ENCODE measurements at places on chromosomes 7 and 10.

DNA sequence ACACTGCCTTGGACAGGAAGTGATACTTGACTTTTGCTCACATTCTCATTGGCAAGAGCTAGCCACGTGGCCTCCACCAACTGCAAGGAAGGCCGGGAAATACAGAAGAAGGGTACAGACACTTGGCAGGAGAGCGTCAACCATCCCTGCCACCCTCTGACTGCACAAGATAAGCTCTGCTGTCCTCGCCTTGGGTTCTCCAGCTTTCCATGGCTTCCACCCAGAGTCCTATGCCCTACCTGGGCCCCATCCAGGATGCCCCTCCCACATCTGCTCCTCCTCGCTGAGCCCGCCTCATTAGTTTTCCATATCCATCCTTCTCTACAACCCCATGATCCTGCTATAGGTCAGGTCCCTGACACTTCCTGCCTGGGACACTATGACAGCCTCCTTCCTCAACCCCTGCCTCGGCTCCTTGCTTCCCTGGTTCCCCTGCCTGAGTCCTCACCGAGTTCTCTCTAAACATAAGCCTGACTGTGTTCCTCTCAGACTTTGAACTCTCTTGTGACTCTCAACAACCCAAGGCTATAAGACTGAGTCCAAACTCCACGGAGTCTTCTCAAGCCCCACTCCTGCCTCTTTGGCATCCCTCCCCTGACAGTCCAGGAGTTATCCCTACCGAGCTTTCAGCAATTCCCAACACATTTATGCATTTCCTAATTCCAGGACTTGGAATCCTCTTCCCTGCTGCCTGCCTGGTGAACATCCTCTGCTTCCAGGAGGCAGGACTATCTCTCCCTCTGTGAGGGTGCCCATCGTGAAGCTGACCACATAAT lies 23.2 kb upstream of the GDF10 start:
- no peak for DNase-seq

DNA sequence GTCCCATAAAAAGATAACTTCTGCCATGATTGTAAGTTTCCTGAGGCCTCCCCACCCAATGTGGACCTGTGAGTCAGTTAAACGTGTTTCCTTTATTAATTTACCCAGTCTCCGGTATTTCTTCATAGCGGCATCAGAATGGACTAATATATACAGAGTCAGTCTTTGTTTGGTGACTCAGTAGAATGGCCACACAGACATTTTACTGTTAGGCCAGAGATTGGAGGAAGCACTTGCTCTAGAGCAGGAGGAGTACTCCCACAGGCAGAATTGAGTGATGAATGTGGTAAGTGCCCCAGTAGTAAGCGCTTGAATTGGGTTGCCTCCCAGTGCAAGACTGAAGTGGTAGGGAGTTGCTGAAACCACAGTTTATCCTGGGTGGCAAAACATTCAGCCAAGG lies 149.5 kb upstream of the SMIM30 start:
- DNase-seq = no peak

GRCh38 chr7:50552921-50553320 lies 12.3 kb downstream of the DDC start:
- peak; percentile 71 for DNase-seq

GRCh38 chr7:129785685-129786514 lies 166.9 kb downstream of the UBE2H start:
- peak; percentile 65 for DNase-seq

DNA sequence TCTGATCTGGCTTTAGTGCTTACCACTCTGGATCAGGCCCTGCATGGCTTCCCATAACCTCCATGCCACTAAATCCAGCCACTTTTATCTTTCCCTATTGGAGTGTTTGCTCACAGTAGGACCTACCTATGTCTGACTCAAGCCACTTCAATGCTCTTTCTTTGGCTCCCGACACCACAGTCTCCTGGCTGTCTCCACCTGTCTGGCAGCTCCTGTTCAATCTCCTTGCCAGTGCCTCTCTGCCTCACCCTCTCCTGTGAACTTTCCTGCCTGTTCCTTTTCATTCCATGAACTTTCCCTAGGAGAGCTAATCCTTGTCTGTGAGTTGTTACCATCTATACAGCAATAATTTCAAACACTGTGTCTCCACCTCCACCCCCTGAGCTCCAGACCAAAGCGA lies 82.6 kb upstream of the UCN3 start:
- DNase-seq = no peak

DNA sequence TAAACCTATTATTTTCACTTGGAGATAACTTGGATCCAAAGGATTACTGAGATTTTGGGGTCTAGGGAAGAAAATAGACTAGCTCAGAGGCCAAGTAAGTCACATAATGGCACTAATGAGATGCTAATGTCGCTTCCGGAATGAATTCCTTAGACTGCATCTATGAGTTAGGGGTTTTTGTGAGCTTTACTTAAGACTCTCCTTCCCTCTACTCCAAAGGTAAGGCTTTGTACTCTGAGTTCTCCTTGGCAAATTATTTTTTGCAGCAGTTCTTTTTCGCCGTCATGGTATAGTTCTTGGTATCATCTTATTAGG lies 143.9 kb upstream of the KLF14 start:
- DNase-seq = no peak

GRCh38 chr10:83764666-83765065 lies 374.6 kb upstream of the GHITM start:
- no peak for DNase-seq

GRCh38 chr7:74063646-74064045 lies 20.0 kb upstream of the LIMK1 start:
- no peak for DNase-seq

DNA sequence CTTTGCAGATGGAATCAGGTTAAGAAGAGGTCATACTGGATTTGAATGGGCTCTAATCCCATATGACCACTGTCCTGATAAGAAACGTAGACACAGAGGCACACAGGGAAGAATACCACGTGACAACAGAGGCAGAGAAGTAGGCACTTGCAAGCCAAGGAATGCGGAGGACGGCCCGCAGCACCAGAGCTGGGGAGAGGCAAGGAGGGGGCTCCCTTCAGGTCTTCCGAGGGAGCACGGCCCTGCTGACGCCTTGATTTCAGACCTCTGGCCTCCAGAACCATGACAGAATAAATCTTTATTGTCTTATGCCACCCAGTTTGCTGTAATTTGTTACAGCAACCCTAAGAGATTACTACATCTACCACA lies 44.7 kb upstream of the TMEM213 start:
- no peak for DNase-seq

- no peak for DNase-seq
These were observed 175.4 kb downstream of the SKAP2 start for GRCh38 chr7:26688936-26689506.

- DNase-seq = no peak
These were observed 194.0 kb downstream of the CFTR start for GRCh38 chr7:117673839-117674238.

GRCh38 chr10:71075759-71076472 lies 136.5 kb upstream of the UNC5B start:
- peak; percentile 44 for DNase-seq

DNA sequence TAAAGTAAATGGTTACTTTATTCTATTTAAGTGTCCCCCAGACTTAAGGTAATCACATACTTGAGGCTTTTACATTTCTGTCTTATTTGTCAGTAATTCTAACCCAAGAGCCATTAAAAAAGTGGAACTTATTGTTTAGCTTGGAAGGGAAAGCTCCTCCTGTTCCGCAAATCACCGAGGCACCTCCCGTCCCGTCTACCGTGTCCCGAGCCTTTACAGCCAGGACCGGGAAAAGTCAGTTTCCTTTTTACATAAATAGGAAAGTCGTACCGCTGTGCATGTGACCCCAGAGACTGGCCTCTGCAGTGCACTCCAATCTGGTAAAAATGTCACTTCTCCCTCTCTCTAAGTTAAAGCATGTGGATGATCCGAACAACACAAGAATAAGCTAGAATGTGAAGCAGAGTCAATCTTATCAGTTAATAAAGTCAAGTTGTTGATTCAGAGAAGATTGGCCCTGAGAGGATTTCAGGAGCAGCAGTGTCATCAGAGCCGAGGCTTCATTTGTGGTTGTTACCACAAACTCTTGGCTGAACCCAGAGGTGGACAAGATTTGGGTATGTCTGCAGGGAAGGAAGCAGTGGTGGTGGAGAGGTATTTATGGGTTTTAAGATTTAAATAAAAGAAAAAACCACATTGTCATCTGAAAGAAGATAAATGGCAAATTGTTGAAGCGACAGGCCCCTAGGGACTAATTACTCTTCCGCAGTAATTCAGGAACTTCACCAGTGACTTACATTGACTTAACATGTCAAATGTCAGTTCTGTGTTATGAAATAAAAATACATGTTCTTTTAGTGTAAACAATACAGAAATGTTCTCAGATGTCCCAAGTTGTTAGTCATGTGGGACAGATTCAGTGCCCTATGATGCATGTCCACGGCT lies 316.6 kb upstream of the ZNF32 start:
- DNase-seq = peak; percentile 22

DNA sequence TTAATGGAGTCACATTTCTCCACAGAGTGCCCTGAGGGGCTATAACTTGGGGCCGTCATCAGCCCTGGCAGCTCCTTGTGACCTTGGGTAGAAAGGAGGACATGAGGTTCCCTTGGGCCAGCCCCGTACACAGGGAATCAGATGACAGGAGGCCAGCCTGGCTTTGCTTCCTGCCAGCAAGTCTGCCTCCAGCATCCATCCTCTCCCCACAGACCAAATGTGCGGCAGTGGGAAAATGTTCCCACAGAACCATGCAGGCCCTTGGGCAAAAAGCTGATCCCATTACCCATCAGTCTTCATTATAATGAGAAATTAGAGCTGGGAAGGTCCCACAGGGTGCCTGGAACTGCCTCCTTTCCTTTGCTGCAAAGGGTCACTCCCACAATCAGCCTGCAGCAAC lies 908.3 kb downstream of the GRID1 start:
- DNase-seq = no peak

- DNase-seq = no peak
These were observed 108.0 kb upstream of the HABP2 start for GRCh38 chr10:113444766-113445365.

DNA sequence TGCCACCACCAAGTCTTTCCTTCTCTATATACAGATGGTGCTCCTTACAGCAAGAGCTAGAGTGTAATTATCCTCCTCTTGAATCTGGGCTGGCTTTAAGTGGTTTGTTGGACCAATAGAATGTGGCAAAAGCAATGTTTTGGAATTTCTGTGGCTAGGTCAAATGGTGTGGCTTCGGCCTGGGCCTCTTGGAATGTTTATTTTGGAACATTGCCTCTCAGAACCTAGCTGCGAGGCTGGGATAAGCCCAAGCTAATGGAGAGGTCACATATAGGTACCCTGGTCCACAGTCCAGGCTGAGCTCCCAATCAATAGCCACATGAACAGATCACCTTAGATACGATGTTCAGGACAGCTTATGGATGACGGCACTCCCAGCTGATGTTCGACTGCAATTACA lies 556.7 kb downstream of the TYW1 start:
- no peak for DNase-seq

- peak; percentile 66 for DNase-seq
These were observed 1.9 kb downstream of the TET1 start for GRCh38 chr10:68561865-68562649.

DNA sequence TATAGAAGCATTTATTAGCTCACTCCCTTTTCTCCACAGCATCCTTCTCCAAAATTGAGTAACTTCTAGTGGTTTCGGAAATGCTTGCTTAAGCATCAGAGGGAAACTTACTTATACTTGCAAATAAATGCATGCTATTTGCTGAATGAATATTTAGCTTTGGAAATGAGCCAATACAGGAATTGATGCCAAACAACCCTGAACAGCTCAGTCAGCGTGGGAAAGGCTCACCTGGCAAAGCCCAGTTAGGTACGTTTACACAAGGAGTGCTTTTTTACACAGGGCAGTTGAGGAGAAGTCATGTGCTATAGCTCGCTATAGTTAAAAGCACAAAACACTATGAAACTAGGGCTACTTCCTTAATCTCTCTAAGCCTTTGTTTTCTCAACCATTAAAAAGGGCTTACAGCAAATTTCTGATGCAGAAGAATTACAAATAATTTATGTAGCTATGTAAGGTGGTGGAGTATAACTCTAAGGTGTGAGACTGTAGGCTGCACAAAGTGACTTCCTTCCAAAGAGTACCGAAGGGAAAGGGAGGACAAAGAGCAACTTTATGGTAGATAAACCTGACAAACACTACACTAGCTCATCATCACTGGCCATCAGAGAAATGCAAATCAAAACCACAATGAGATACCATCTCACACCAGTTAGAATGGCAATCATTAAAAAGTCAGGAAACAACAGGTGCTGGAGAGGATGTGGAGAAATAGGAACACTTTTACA lies 498.2 kb downstream of the PHTF2 start:
- no peak for DNase-seq

DNA sequence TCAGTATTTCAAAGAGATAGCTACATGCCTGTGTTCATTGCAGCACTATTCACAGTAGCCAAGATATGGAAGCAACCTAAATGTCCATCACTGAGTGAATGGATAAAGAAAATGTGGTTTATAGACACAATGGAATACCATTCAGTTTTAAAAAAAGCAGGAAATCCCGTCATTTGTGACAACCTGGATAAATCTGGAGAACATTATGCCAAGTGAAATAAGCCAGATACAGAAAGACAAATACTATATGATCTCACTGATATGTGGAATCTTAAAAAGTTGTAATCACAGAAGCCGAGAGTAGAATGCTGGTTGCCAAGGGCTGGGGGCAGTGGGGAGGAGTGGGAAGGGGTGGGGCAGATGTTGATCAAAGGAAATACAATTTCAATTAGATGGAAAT lies 235.8 kb upstream of the IGFBP3 start:
- no peak for DNase-seq

- DNase-seq = no peak
These were observed 503.5 kb downstream of the DNAJB6 start for GRCh38 chr7:157840174-157840913.

DNA sequence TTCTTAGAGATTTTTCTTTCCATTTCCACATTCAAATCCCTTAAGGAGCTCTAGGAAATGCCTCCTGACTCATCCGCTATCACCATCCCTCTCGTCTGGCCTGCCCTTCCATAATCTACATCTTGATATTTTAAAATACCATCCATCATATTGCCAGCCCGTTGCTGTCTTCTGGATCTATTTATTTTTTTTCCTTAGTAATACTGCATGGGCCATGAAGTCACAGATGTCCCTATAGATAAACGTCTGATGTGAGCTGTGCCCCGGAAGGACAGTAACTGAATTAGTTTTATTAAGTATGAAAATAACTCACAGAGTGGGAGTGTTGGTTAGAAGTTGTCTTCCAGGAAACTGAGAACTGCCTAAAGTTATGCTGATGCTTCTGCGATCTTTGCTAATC lies 76.2 kb downstream of the KLF6 start:
- DNase-seq = no peak
